ENCODE measurements at places on chromosomes 2 and 18. TPM values are rescaled to one million over a fixed set of nuclear protein-coding genes. Genes with fewer than 3 reads are reported as not detected.

The UGT1A6 gene
- not detected for total RNA-seq

- DNase-seq: no peak
Observed at GRCh38 chr18:75161256-75162028, 47.5 kb downstream of the PTGR3 start.

The GALNT3 gene
- 8.0 TPM for total RNA-seq

GRCh38 chr18:21915546-21915945 lies 175.0 kb downstream of the MIB1 start:
- DNase-seq: no peak

DNA sequence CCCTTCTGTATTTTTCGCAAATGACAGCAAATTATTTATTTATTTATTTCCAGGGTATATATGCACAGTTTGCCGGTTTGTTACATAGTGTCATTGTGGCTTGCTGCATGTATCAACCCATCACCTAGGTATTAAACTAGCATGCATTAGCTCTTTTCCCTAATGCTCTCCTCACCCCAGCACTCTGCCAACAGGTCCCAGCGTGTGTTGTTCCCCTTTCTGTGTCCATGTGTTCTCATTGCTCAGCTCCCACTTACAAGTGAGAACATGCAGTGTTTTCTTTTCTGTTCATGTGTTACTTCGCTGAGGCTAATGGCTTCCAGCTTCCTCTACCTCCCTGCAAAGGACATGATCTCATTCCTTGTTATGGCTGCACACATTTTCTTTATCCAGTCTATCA lies 592.3 kb downstream of the TRIB2 start:
- DNase-seq: no peak

DNA sequence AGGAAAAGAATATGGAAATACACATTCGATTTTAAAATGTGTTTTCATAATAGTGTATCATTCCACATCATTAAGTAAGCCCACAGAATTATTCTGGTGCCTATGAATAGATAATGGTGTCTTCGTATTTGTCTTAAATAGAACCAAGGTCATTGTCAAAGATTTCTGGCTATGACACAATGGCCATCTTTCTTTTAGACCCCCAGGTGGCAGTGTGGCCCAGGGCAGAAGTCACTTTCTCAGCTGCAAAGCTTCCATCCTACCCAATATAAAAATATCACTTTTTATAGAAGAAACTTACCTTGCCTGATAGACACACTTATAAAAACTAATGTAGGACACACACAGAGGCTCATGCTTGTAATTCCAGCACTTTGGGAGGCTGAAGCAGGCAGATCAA lies 57.5 kb downstream of the ZRANB3 start:
- DNase-seq: peak; percentile 42
